Epithelial cell of esophagus (primary cell): ENCODE measurements at places on chromosomes 6 and 20.

- DNase-seq: no peak
Observed at GRCh38 chr6:24780206-24780605, 5.5 kb downstream of the GMNN start.

DNA sequence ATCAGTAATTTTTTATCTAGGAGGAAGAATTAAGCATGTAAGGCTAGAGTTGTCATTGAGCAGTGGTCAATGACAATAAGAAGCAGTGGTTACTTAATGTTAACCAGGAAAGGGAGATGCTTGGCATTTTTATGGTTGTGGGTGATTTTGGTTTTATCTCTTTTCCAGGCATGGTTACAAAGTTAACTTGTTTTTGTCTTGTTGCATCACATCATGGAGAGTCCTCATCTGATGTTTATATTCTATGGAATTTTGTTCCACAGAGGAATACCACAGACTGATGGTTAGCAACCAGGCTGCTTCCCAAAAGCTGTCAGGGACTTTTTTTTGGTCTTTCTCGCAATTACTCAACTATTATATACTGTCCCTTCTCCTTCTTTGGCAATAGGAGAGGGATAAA, 32.7 kb downstream of the OPRM1 start:
- DNase-seq: no peak

DNA sequence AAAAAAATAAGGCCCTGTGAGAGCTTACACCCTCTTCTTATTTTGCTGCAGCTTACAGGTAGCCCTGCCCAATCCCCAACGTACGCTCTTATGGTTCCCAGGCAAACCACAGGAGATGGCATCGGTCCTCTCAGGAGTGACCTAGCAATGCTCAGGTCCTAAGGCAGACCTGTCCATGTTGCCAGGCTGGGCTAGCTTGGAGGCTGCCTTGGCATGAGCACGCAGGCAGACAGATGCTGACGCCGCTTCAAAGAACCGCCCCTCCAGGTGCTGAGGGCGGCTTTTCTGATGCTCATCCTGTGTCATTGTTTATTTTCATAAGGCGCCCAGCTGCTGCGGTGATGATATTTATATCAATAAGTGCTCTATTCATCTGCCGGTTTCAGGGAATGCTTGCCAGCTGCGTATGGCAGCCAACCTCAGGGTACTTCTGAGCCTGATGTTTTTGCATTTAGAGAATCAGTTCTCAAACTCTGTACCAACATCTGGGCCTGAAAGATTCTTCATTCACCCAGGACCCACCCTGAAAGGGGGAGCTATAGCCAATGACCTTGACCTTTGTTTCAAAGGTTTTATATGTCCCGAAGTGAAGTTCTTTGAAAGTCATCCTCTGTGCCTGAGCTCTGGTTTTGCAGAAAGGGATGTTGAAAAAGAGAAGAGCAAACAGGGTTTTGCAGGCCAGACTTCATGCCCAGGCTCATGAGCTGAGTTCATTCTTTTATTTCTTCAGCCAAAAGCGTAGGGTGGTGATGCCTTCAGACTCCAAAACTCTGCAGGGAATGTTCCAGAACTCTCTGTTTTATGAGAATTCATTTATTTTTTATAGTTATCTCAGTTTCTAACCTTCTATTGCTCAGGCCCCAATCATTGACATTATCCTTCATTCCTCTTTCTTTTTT, 475.6 kb upstream of the CHD6 start:
- no peak for DNase-seq

GRCh38 chr20:51565298-51566144, 23.0 kb upstream of the NFATC2 start:
- no peak for DNase-seq

DNA sequence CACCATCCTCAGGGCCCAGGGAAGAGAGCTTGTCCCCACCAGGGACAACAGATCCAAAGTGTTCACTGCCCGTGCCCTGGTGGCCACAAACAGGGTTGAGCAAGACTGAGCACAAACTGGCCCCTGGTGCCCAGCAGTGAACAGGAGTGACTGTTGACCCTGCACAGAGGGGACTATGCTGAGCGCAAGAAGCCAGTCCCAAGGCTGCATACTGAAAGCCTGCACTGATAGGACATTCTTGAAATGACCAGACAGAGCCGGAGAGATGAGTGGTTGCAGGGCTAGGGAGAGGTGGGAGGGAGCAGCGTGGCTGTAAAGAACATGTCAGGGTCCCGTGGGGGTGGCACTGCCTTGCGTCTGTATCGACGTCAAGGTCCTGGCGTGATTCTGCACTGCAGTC, 2.9 kb upstream of the FNDC11 start:
- DNase-seq: no peak

- no peak for DNase-seq
Observed at GRCh38 chr20:25549172-25549773, 36.1 kb downstream of the NINL start.
